ELR (cell line): ENCODE measurements at places on chromosomes 3 and 15.

GRCh38 chr15:39462691-39463090, 118.2 kb upstream of the THBS1 start:
- DNase-seq = peak; percentile 39

DNA sequence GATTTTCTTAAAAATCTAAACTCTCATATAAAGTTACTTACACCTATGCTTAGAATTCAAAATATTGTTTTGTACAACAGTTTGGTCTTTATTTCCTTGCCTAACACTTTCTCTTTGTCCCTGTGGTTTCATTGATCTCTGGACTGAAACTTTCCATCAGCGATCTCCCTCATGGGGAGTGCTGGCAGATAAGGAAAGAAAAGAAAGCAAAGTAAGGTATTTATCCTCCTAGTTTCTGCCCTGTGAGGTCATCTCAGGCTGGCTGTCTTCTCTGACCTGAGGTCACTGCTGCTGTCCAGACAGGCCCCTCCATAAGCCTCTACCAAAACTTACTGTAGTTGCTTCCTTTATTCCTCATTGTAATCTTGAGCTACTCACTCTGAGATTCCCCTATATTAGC, 57.9 kb upstream of the EPHA6 start:
- DNase-seq = no peak

DNA sequence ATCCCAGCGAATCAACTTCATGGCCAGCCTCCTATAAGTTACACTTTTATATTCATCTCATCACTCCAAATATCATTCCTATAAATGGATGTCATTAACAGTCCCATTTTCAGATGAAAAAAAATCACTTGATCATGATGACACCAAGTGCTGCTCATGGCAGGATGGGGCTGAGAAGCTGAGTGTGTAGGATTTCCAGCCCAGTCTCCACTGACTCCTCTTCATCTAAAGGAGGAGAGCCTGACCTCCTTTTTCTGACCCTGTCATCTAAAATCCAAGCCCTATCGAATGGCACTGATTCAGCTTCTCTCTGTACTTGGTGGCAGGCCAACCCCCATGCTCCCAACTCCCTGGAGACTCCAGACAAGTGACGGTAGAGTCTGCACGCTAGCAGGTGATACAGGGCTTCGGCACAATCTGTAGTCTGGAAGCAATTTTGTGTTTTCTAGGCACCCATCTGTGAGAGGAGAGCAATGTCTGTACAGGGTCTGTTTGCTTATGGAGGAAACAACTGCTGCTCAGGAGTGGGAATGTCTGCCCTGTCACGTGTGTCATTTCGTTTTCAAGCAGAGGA, 103.2 kb downstream of the EPHB1 start:
- no peak for DNase-seq

GRCh38 chr3:23797491-23797890, 8.3 kb upstream of the UBE2E1 start:
- no peak for DNase-seq

DNA sequence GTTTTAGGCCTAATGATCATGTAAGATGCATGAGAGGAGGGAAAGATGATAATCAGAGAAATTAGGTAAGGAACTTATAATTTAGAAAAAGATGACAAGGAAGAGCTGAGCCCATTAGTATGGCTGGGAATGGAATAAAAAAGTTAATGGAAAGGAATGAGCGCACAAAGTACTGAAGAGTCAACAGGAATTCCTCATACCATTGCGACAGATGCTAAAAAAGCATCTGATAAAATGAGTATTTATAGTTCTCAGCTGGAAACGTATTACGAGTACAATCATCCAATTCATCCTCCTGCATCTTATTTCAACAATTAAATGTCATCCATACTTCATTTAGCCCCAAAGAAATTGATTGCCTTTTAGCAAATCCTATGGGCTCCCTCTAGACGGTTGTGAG, 58.9 kb downstream of the TMCC1 start:
- DNase-seq = no peak

DNA sequence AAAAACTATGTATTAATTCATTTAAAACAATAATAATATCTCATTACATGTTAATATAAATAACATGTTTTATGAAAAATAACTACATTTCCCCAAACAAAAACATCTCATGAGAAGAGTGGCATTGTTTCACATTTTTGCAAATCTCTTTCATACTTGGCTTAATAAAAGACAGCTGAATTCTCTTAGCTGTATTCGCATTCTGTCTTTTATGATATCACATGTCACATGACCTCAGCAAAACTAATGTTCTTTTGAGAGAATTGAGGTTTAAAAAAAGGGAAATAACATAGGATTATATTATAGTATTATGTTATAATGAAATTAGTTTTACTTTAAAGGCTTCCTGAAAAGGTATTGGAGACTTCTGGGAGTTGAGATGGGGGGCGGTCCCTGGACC, 48.4 kb upstream of the SPPL2A start:
- DNase-seq = no peak
